Stimulated activated CD8-positive, alpha-beta memory T cell treated with anti-CD3 and anti-CD28 coated beads, Interleukin-15, amount 100 ng/mL, for 1 hour (primary cell): ENCODE measurements at places on chromosomes 4 and X.

- no peak for DNase-seq
Measured at GRCh38 chr4:72351521-72351920, 217.5 kb downstream of the ADAMTS3 start.

GRCh38 chr4:8587469-8588195 lies 4.9 kb upstream of the CPZ start:
- DNase-seq = no peak

- no peak for DNase-seq
Measured at GRCh38 chrX:129618997-129619396, 35.8 kb downstream of the APLN start.

DNA sequence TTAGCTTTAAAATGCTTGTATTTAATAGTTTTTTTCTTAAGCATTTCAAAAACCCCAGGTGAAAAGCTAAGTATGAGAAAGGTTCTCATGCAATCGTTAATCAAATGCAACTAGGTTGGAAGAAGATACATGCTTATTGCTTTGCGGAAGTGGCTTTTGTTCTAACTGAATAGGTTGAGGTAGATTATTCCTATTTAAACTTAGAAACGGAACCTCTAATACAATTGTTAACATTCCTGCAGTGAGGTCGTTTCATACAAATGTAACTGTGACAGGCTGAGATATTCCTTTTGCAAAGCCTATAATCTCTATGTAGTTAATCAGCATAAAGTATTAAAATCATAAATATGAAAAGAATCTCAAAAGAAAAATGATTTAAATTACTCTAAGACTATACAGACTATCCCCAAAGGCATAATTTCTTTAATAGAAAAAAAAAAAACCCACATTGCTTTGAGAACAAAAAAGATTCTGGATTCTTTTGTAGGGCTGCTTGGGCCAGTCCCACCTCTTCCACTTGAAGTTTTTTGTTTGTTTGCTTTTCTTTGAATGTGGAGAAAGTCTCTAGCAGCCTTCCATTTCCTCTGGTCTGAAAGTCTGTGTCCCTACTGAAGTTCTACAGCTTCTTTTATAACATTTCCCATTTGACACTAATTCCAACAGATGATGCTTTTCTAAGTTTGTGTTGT lies 25.6 kb upstream of the SORBS2 start:
- no peak for DNase-seq

DNA sequence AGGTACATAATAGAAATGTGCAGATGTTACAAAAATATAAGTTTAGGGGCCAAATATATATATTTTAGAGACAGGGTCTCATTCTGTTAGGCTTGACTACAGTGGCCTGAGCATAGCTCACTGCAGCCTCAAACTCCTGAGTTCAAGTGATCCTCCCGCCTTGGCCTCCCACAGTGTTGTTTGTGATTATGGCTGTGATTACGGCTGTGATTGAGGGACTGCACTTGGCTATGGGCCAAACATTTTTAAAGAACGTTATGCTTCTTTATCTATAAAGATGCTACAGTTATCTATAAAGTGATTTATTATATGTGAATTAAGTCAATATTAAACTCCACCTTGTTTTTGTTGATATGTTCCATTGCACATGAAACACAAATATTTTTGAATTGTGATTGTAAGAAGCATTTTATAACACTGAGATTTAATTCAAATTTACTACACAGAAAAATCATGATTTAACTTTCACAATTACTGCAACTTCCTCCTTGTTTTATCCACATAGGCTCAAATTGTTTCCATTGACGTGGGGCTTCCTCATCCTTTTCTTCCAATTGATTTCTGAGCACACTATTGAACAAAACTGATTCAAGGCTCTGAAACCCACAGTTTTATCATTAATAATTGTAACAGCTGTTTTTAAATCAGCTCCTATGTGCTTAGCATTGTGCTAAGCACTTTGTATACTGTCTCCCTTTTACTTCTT lies 68.4 kb upstream of the BMPR1B start:
- no peak for DNase-seq

GRCh38 chr4:140266958-140267568 lies 106.4 kb upstream of the SCOC start:
- no peak for DNase-seq

- no peak for DNase-seq
Measured at GRCh38 chr4:7761312-7761711, 178.3 kb downstream of the AFAP1 start.

- no peak for DNase-seq
Measured at GRCh38 chr4:145216535-145216934, 36.1 kb upstream of the OTUD4 start.

- no peak for DNase-seq
Measured at GRCh38 chr4:14562901-14563300, 439.4 kb upstream of the CPEB2 start.

DNA sequence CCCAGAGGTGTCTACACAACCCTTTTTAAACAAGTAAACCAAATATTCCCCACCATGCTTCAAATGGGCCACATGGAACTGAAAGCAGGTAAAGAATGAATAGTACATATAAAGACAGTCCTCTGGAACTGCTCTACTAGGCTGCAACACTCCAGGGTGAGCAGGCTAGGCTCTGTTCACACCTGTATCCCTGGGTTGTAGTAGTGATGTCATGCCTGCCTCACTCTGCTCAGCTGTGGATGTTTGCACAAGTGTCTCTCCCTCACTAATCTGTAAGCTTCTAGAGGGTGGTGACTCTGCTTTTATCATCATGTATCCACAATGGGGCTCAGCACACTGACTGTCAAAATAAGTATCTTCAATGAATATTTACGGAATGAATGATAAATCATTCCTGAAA lies 20.4 kb downstream of the LEF1 start:
- no peak for DNase-seq

DNA sequence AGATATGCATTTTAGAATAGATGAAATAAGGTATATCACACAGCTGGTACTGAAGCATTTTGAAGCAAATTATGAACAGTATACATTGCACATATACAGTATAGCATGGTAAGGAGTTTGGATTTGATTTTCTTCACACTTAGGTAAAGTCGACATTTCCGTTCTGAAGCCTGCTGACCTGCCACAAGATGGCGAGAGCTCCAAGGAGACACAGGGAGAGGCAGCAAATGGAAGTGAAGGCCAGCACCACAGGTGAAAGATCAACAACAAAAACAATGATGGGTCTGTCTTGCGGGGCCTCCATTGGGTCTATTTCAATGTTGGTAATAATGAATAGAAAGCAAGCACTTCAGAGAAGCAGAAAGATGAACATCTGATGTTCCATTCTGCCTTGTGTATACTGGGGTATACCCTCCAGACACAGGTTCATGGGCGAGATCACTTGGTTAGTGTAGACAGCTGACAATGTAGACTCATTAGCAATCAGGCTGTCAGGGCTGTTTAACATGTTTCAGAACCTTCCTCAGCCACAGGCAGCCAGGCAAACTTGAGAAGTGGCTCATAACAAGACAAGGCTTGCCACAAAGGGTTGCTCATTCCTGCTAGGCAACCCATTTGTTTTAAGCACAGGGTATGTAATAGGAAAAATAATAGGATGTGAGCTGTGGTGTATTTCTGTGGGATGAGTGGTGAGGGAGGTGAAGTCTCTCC lies 21.4 kb upstream of the NOX1 start:
- DNase-seq = no peak

GRCh38 chr4:17018013-17018412 lies 119.6 kb upstream of the LDB2 start:
- DNase-seq = no peak

DNA sequence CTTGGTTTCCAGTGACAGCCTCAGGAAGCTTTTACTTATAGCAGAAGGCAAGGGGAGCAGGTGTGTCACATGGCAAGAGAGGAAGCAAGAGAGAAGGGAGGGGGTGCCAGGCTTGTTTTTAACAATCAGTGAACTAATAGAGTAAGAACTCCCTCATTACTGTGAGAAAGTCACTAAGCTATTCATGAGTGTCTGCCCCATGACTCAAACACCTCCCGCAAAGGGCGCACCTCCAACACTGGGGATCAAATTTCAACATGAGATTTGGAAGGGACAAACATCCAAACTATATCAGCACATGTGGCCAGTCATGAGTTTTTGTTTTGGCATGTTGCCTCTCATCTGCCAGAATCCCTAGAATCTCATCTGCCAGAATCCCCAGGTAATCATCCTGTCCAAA lies 183.5 kb upstream of the C1QTNF7 start:
- DNase-seq = no peak
